ENCODE measurements at places on chromosomes 6 and 20.

GRCh38 chr20:63490416-63490815 lies 8.5 kb downstream of the EEF1A2 start:
- DNase-seq, result no peak

DNA sequence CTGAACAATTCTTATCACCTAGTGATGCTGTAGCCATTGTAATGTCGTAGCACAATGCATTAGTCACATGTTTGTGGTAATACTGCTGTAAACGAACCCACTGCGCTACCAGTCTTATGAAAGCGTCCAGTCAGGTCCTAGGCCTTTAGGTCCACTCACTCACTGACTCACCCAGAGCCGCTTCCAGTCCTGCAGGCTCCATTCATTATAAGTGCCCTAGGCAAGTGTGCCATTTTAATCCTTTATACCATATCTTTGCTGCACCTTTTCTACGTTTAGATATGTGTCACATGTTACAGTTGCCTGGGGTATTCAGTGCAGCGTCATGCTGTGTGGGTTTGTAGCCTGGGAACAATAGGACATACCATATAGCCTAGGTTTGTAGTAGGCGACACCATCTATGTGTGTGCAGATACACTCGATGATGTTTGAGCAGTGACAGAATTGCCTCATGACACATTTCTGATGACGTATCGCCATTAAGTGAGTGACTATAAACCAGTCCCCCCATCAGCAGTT lies 15.4 kb downstream of the IGF2R start:
- DNase-seq, result peak; percentile 36

DNA sequence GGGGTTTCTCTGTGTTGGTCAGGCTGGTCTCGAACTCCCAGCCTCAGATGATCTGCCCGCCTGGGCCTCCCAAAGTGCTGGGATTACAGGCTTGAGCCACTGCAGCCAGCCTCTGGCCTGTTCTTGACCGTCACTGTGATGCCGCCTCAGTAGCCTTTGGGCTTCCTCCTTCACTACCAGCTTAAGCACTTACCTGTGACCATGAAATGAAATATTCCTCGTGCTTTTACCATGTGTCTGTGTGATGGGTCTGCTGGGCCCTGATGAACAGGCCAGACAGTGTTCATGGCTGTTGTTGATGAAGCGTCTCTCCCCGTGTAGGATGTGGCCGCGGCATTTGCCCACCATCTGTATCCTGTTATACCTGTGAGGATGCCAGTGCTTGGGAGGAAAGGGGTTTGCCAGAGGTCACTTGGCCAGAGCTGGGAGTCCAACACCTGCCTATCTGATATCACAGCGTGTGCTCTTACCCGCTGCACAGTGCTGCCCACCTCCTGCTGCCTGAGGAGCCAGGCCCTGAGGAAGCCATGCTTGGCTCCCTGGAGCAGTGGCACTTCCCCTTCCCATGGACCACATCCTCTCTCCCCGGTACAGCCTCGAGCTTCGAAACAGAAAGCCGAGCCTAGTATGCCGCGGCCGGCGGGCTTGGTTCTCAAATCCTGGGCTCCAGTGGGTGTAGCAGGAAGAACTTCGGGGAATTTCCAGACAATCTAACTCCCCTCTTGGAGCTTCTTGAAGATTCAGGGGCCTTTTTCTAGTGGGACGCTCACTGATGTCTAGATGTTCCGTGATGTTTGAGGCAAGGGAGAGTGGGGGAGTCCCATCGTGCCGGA lies 167.9 kb downstream of the ZDHHC14 start:
- DNase-seq, result no peak

GRCh38 chr6:139407718-139408222 lies 33.3 kb upstream of the CITED2 start:
- peak; percentile 97 for DNase-seq

- DNase-seq, result no peak
Measured at GRCh38 chr20:32329817-32330554, 28.1 kb upstream of the ASXL1 start.

DNA sequence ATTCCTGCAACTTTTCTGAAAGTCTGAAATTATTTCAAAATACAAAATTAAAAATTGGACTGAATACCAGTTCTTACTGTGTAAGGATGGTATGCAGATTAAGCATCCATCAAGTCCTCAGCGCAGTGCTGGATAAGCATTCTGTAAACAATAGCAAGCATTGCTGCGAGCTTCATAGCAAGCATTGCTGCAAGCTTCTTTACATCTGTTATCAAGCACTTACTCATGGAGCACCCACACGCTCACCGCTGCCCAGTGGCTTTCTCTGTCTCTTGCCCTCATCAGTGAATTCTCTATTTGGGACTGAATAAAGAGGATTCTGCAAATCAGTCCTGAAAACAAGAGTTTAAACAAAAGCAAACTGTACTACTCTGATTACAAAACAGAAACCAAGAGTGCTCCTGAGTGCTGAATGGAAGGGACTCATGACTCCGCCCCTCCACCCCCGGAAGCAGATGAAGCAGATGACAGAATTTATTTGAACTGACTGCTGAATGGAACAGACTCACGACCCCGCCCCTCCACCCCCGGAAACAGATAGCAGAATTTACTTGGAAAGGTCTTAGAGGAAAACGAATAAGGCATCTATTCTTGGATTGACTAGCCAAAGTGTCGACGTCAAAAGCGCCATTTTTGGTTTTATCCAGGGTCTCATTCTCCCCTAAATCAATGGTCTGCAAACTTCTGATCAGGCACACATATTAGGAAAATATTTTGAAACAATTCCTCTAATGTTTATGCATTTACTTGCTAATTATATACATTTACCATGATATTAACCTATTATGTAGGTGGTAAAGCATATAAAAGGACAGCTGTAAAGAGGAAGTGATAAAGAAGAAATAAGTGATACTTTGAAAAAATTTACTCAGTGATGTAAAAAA lies 22.1 kb upstream of the EYA2 start:
- DNase-seq, result no peak

DNA sequence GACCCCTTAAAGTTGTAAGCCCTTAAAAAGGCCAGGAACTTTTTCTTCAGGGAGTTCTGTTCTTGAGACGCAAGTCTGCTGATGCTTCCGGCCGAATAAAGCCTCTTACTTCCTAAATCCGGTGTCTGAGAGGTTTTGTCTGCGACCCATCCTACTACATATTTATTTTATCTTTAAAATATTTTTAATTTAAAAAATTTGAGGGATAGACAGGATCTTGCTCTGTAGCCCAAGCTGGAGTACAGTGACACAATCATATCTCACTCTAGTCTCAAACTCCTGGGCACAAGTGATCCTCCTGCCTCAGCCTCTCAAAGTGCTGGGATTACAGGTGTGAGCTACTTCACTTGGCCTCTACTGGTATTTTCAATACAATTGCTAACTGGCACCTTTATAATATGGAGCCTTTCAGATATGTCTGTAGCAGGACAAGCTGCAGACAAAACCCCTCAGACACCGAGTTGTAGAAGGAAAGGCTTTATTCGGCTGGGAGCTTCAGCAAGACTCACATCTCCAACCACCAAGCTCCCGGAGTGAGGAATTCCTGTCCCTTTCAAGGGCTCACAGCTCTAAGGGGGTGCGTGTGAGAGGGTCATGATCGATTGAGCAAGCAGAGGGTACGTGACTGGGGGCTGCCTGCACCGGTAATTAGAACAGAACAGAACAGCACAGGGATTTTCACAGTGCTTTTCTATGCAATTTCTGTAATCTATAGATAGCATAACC lies 41.0 kb downstream of the GPX5 start:
- no peak for DNase-seq

- DNase-seq, result no peak
Measured at GRCh38 chr6:140985679-140986275, 1146.9 kb upstream of the GJE1 start.

DNA sequence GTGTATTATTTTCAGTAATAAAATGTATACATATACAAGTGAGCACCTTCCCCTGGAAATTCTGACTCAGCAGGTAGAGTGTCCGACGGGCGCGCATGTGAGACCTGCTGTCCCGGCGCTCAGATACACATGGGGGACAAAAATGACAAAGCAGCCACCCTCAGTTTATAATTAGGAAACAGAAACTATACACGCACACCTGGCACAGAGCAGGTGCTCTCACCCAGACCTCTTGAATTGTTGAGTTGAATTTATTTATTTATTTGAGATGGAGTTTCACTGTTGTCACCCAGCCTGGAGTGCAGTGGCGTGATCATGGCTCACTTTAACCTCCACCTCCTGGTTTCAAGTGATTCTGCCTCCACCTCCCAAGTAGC lies 180.4 kb downstream of the ZDHHC14 start:
- no peak for DNase-seq

GRCh38 chr20:53149148-53149889 lies 177.2 kb downstream of the TSHZ2 start:
- no peak for DNase-seq

DNA sequence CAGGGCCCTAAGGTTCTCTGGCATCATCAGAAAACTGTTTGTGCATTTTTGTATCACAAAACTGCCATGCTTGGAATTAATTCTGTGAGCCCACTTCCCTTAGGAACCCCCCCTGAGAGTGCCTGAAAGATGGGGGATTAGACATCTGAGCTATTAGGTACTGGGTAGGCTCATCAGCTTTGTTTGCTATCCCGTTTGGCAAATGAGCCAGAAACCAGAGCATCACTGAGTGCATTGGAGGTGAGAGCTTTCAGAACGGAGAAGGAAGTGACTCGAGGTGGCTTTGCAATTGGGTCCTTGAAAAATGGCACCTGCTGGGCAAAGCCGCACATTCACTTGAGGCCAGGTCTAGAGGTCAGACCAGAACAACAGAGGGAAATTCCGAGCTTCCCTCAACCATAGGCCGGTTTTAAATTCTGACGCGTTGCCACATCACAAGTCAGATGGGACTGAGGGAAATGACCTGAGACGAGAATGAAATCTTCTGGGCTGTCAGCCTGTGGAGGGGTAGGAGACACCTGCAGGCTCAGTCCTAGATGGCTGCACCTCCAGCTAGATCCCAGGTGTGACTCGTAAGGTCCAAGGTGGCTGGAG lies 8.4 kb upstream of the GLP1R start:
- no peak for DNase-seq

GRCh38 chr20:50652702-50653294 lies 38.5 kb downstream of the RIPOR3 start:
- peak; percentile 49 for DNase-seq

- peak; percentile 97 for DNase-seq
Measured at GRCh38 chr6:132333639-132334520, 67.4 kb downstream of the MOXD1 start.

DNA sequence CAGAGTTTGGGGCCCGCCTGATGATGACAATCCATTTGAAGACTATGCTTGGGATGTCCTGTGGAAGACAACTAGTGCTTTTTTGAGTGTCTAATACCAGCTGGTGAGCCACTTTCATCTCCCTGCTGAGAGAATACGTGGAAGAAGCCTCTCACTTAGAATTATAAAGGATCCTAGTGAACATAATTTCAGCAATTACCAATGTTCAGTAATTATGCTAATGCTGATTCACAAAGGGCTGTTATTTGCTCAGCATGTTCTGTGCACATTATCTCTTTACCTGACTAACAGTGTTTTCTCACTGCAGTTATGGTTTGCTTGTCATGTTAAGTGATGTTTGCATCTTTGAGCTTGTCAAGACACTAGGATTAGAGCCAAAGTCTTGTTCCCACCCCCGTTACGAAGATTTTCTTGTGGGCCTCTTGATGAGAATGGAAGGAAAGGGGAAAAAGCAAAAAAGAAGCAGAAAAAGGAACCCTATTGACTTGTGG lies 282.1 kb upstream of the CHD6 start:
- no peak for DNase-seq

GRCh38 chr20:16418616-16419015 lies 154.6 kb downstream of the KIF16B start:
- no peak for DNase-seq

DNA sequence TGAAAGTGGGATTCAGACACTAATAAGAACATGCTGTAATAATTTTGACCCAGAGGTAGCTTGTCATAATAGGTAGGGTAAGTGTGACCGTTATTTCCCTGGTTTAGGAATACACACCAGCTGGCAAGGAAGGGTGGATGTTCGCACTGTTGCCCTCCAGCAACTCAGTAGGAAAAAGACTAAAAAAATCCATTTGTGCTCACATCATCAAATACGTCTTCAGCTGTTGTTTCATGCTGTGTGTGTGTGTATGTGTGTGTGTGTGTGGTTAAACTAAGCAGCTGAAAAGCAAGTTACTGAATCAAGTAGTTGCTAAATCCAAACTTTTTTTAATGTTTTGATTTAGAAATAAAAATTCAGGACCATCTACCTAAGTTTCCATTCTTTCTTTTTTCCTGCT lies 218.7 kb downstream of the TRDN start:
- no peak for DNase-seq

DNA sequence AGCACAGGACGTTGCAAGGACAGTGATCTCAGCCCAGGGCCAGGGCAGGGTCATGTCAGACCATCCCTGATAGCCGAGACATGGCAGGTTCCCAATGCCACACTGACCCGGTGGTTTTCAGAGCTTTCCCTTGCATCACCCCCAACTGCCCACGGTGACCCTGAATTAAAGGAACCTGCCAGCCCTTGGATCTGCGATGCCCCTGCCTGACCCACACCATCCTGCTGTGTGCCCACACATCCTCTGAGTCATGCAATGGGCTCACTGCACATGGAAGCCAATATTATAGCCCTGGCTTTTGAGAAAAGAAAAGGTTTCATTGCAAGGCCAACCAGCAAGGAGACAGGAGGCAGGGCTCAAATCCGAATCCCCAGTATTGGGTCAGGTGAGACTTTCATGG lies 132.6 kb upstream of the CST7 start:
- no peak for DNase-seq

DNA sequence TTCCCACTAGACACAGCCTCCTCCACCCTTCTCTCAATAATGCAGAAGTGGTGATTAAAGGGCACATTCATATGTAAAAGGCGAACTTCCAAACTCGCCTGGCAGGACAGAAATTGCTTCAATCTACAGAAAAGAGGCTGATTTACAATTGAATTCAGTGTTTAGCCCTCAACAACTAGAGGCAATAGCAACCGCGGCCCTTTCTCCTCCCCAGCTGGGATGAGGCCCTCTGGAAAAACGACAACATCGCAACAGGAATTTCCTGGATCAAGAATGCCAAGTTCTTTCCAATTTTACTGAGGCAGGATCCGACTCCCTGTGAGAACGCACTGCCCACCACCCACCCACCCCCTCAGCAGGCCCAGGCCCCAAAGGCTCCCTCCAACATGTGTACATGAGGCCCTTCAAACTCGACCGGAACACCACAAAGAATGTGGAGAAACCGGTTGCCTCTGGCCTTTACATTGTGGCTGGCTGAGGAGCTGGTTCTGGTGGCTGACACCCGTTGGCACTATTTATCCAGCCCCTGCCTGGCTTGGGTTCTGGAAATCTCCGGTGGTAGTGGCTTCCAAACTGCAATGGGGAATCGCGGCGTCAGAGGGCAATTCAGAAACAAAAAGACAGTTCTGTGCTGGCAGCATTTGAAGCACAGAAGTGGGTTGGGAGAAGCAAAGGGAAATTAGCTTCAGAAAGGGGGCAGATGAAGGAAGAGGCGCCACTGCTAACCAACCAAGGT lies 36.8 kb downstream of the ZMYND8 start:
- DNase-seq, result peak; percentile 88

GRCh38 chr20:44728801-44729443 lies 13.8 kb downstream of the CCN5 start:
- DNase-seq, result peak; percentile 85

- DNase-seq, result peak; percentile 28
Measured at GRCh38 chr6:87407561-87407900, 241 bp upstream of the CFAP206 start.

Data from fibroblast of skin of abdomen (primary cell).